Heart right ventricle (tissue), 16 donors: ENCODE measurements at places on chromosomes 3 and 15. TPM values are rescaled to one million over a fixed set of nuclear protein-coding genes. Genes with fewer than 3 reads are reported as not detected.

GRCh38 chr3:56375654-56376053 is 92.6 kb downstream of the ERC2 start:
- no peak for DNase-seq

GRCh38 chr3:197311591-197311990 is 13.2 kb upstream of the DLG1 start:
- no peak for DNase-seq

DNA sequence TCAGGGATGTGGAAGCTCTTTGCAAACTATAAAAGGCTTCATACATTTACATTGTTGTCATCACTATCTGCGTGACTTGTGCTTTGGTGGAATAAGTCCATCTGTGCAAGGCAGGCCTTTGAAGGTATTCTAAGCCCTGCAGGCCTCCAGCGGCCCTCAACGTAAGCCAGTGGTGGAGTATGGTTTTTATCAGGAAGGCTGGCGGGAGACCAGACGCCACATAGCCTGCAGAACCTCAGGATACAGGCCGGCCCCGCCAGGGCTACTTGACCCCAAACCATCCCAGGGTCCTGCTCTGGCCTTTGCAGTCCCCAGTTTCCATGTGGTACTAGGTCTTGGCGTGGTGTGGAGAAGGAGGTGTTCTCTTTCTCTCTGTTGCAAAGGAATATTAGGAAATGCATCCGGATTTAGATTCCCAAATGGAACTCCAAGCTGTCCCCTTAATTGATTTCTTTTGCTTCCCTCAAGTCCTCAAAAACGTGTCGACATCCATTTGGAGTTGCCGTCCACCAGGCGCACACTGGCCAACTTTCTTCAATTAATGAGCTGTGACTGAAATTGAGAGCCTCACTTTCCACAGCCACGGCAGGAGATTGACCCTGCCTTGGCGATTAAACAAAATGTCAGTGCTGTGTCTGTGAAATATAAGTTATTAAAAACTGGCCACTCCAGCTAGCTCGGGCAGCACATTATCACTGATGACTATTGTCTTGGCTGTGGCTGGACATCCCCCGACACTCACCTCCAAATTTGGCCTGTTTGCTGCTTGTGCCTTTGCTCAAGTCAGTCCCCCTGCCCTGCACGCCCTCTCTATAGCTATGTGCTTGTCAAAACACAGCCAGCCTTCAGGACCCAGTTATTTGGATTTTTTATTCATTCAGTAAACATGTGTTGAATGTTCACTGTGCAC is 239.8 kb upstream of the TLE3 start:
- DNase-seq, result no peak

Gene DCBLD2
- 45.7 TPM for total RNA-seq

DNA sequence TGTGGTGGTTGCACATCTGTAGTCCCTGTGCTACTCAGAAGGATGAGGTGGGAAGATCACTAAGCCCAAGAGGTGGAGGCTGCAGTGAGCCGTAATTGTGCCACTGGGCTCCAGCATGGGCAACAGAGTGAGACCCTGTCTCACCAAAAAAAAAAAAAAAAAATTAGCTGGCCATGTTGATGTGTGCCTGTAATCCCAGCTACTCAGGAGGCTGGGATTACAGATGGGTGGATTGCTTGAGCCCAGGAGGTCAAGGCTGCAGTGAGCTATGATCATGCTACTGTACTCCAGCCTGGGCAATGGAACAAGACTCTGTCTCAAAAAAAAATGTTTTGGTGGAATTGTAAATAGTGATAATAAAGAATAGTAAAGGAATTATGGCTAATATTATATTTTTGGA is 9.9 kb downstream of the ATRIP start:
- no peak for DNase-seq

Gene GOLGA8J
- not detected for total RNA-seq

DNA sequence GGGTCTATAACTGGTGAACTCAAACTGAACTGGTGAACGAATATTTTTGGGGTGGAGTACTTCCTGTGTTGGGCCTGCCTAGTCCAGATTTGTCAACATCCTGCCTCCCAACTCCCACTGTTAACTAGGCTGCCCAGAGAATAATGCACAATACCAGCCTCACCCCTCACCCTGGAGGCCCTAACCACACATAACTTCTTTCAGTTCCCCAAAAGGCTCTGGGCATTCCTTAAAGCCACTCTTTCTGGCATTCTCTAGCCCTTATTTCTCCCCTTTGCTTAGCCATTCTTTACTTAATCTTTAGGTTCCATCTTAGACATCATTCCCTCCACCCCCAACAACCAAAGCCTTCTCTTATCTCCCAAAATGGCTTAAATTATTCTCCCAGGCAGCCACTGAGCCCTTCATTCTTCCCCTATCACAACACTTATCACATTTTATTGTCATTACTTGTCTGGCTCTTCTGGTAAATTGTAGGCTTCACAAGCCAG is 9.1 kb upstream of the SEC11A start:
- peak; percentile 48 for DNase-seq

GRCh38 chr15:62352817-62353216 is 187.7 kb upstream of the C2CD4B start:
- DNase-seq, result no peak

GRCh38 chr3:136919799-136920580 is 37.8 kb upstream of the IL20RB start:
- no peak for DNase-seq

DNA sequence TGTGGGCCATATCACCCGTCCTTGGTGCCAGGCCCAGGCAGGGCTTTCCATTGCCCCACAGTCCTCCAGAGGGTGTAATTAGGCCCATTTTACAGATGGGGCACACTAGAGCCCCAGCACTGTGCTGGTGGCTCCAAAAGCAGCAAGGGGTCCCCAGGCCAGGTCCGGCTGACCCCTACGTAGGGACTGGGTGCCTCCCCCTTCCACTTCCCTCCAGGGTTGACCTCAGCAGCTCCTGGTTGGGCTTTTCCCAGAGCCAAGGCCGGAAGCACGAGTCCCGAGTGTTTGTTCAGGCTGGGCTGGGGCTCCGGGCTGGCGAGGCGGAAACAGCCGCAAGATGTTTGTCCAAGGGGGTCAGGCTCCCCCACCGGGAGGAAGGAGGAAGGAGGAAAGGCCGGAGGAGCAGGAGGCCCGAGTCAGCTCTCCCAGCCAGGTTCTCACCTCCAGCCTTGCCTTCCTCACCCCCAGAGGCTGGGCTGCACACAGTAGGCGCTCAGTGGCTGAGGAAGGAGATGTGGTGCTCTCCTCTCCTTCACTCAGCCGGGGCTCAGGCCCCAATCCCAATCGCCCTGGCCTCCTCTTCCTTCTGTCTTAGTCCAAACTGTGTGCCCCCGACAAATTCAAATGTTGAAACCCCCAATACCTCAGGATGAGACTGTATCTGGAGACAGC is 17.1 kb upstream of the PLXND1 start:
- peak; percentile 91 for DNase-seq

- no peak for DNase-seq
Observed at GRCh38 chr3:45211466-45212094, 14.5 kb downstream of the TMEM158 start.

Gene TIMP4
- 4.4 TPM for total RNA-seq

- no peak for DNase-seq
Observed at GRCh38 chr3:111702996-111703985, 108.1 kb upstream of the ZBED2 start.

DNA sequence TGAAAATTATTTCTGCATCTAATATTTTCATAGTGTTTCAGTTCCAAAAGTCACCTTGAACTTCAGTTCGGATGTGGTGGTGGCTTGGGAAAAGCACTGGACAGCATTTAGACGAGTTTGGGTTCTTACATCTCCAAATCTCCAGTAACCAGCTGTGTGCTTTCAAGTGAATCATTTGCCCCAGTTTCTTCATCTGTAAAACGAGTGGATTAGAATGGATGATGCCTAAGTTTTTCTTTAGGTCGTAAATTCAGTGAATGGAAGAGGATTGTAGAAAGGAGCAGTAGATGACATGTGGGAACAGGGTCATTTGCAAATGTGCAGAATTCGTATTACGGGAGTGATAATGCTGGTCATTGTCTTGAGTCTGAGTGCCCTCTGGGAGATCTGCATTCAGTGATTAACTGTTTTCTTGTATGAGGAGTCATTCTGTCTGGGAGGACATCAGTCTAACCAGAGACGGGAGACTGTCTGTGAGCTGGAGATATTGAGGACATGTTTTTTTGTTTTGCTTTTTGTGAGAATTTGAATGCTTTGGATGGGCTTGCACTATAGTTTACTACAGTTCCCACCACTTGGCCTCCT is 641.6 kb upstream of the TBL1XR1 start:
- no peak for DNase-seq

DNA sequence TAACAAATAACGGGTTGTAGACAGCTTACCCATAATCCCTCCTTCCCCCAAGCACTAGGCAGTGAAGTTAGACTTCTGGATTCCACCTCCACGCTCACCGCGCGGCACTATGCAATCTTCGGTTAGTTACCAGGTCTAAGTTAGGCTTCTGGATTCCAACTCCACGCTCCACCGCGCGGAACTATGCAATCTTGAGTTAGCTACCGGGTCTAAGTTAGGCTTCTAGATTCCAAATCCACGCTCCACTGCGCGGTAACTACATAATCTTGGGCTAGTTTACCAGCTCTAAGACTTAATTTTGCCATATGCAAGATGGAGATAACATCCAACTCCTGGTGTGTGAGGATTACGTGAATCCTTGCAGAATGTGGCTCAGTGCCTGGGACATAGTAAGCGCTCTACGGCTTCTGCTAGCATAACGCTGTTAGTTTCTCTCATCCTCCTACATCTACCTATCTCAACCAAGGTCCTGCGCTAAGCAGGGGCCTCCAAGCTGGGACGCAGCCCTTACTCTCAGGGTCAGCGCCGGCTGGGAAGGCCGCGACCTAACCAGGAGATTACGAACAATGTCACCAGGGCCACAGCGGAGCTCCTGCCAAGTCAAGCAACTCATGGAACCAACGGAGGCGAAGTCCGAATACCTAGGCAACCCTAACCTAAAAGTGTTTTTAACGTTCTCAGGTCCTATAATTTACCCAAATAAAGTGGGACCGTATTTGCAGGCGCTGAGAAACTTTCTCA is 497 bp upstream of the RPLP1 start:
- no peak for DNase-seq

Gene TLR9
- 0.26 TPM for total RNA-seq

- no peak for DNase-seq
Observed at GRCh38 chr15:62464705-62465104, 299.6 kb upstream of the C2CD4B start.

- DNase-seq, result no peak
Observed at GRCh38 chr3:189813647-189814240, 182.6 kb downstream of the TP63 start.

Gene RYR3
- total RNA-seq, result 0.14 TPM

Gene SLC9C1
- total RNA-seq, result 2.2 TPM

- DNase-seq, result no peak
Observed at GRCh38 chr3:26437678-26438077, 184.9 kb upstream of the LRRC3B start.

DNA sequence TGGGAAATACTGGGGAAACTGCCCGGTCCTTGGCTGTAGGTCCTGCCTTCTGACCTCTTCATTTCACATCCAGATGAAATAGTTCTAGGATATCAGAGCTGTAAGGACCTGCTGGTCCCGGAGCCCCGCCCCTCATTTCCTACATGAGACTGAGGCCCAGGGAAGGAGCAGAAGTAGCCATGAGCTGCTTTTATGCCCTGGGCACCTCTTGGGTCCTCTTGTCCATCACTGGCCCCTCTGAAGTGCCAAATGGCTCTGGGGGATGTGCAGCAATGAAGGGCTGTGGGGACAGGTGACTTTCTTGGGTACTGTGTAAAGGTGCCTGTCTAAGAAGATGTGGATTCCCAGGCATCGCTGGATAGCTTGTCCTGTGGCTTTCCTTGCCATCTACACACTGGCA is 40.3 kb upstream of the ESYT3 start:
- no peak for DNase-seq

DNA sequence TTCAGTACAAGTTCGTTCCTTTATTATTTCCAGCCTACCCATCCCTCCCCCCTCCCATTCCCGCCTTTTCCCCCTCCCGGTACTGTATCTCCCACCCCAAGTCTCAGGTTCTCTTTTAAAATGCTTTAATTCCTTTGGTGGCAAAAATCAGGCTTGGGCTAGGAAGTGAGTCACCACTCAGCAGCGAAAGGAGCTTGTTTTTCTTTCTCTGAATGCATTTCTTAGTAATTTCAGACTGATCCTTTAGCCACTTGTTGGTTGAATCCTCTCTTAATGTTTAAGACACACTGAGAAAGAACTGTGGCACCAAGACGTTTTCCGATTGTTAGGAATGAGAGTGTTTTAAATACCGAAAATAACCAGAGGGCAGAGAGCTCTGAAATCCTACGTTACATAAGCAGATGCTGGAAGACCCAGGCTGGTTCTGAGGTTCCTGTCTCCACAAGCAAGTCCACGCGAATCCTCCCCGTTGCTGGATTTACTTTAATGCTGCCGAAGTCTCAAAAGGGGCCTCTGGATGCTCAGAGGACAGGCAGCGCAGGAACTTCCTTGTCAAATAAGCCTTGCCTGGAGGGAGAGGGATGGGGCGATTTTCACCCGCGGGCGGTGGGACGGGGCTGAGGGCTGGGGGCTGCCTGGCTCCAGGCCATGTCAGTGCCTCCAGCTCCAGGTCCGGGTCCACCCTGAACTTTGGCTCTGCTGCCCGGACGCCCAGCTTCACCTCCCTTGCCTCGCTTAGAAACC is 854 bp upstream of the COL8A1 start:
- DNase-seq, result peak; percentile 15

GRCh38 chr15:52392008-52392687 is 96.5 kb upstream of the MYO5C start:
- no peak for DNase-seq

GRCh38 chr3:51798411-51798963 is 19.4 kb upstream of the IQCF6 start:
- no peak for DNase-seq

Gene AHSG
- not detected for total RNA-seq
